ENCODE measurements at places on chromosomes 7 and 10.
A peak's percentile ranks its signal among the peaks of the same experiment; 100 is the strongest.

DNA sequence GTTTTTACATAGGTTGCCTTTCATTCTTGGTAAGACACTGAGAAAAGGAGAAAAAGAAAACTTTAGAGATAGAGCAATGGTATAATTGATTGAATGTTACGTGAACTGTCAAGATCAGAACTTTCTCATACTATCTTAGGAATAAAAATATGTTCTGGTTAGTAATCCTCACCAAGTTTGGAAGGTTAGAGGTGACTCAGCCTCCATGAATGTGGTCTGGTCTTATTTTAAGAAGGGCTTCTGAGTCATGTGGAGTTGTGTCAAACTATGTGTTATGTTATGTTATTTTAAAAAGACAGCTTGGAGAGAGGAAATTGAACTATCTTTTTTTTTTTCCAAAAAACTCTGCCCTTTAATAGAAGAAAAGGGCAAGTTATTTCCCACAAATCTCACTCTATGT, 458.6 kb upstream of the KLF6 start:
- DNase-seq = no peak

- no peak for DNase-seq
Measured at GRCh38 chr7:139730746-139731612, 46.8 kb downstream of the HIPK2 start.

- DNase-seq = no peak
Measured at GRCh38 chr10:2990764-2991163, 76.6 kb upstream of the PFKP start.

GRCh38 chr7:15780271-15780670, 93.8 kb upstream of the MEOX2 start:
- DNase-seq = no peak

- DNase-seq = no peak
Measured at GRCh38 chr7:98700533-98700932, 83.4 kb downstream of the NPTX2 start.

GRCh38 chr10:102869258-102870198, at the start of gene AS3MT:
Gene AS3MT (plus strand): TSS chr10:102869470. CDS start chr10:102869593, 123 bp downstream.
- no peak for DNase-seq

GRCh38 chr7:107501593-107501992, 31.7 kb downstream of the GPR22 start:
- DNase-seq = peak; percentile 4

DNA sequence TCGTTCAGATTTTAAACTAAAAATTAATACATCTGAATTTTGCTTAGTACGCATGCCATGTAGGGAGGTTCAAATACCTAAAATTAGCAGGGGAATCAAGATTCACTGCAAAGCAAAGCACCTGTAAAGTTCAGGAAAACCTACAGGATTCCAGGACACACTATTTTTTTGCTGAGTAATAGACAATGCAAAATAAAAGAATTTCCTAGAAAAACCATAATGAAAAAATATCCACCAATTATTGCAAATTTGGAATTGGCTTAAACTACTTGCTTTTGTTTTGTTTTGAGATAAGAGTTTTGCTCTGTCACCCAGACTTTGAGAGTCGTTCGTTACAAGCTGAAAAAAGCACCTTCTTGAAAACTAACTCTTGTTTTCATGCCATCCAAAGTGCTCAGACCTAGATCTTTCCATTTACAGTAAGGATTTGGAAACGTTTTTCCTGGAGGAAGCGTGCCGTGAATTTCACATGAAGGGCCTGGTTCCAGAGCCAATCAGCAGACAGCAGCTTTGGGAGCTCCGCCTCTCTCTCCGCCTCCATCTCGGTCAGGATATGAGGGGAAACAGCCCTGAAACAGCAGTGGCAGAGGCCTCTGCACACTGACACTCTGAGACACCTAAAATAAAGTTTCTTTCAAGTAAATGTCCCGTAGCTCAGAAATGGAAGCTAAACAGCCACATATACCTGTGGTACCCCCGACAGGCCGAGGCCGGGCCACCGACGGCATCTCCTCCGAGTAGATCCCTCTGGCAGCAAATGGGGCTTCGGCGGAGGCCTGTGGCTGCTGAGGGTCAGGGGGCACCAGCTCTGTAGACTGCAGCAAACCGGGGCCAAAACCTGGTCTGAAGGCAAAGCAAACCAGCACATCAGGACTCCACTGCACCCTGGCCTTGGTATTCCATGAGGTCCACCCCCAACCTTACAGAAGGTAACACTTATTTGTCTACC, 45.9 kb upstream of the ATP6V0A4 start:
- no peak for DNase-seq

- no peak for DNase-seq
Measured at GRCh38 chr7:73487486-73487885, 34.6 kb downstream of the BAZ1B start.

DNA sequence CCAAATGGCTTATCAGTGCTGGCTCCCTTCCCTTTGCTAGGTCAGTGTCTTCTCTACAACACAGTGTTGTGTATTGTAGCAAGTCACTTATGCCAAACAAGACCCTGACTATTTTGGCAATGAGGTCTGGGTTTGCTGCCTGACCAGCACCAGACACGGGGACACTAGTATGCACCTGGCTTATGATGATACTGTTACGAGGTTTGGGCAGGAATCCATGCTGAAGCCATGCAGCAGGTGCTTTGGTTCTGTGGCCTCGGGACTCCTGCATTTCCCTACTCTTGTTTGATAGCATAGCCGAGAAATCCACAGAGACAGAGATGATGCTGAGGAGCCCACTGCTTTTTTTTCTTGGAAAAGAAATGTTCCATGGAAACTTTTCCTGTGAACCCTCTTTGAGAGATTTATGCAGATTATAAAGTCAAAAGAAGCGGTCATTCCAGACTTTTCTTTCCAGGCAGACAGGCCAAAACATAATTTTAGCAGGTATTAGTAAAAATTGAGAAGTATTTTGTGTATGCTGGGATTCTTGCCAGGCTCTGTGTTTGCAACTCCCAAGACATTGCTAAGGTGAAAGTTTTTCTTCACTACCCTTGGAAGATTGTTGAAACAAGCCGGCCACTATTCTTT, 291.1 kb downstream of the BBS9 start:
- no peak for DNase-seq

GRCh38 chr7:51702673-51703072, 386.1 kb upstream of the COBL start:
- DNase-seq = no peak

DNA sequence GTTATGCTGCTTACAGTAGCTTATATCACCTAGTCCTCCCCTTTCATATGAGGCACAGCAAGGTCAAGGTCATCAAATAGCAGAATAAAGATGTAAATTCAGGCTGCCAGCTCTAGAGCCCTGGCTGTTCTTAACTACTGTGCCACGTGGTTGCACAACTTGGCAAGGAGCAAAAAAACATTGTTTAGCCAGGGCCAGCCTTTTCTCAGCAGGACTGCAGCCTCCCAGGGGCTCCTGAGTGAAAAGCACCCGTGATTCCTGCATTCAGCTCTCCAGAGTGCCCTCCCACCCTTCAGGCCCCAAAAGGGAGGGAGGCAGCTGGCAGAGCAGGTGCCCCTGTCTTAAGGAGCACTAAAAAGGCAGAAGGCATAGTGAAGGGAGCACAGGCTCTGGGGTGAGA, 31.8 kb upstream of the TM9SF3 start:
- peak; percentile 74 for DNase-seq

DNA sequence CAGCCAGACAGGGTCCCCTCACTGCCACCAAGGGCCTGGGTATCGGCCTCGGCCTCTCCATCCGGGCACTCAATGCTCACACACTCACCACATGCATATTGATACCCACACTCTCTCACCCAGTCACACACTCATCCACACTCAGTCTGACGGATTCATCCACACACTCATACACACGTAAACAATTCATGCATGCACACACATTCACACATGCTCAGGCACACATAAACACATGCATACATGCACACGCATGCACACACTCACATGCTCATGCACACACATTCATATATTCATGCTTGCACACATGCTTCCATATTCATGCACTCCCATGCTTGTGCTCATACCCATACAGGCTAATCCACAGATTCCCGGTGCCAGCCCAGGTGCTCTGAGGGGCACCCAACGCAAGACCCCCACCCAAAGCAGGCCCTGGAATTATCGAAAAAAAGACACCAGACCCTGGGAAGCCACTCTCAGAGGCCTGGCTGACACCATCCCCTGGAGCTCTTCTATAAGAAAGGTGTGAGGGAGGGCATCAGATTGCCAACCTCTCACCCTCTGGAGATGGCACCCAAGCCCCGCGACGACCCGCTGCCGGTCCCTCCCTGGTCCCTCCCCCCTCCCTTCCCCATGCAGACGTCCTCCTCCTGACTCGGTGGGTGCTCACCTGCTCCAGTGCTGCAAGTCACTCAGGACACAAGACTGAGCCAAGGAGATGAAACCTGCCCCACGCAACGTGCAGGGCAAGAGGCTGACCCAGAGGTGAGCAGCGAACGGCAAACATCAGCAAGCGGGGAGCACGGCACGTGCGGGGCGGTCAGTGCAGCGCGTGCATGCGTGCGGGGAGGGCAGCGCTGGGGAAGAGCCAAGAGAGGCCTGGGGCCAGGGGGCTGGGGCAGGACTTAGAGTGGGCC, 15.2 kb downstream of the STK32C start:
- DNase-seq = no peak

DNA sequence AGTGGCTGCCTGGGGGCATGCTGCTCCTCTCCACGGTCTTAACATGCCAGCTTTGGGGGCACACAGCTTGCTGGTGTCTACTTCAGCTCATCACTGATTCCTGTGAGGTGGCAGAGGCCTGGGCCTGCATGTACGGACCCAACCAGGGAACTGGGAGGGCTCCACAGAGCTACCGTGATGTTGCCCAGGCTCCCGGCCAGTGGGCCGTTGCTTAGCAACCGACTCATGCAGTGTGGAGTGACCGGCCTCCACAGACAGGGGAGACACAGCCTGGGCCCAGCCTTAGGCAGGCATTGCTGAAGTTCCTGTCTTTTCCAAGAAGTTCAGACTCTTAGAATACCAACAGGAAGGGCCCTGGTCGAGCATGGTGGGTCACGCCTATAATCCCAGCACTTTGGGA, 25.8 kb upstream of the SH2B2 start:
- peak; percentile 55 for DNase-seq

GRCh38 chr7:46163246-46163645, 242.2 kb upstream of the IGFBP3 start:
- DNase-seq = no peak
